ENCODE measurements at places on chromosomes 6 and 20.

DNA sequence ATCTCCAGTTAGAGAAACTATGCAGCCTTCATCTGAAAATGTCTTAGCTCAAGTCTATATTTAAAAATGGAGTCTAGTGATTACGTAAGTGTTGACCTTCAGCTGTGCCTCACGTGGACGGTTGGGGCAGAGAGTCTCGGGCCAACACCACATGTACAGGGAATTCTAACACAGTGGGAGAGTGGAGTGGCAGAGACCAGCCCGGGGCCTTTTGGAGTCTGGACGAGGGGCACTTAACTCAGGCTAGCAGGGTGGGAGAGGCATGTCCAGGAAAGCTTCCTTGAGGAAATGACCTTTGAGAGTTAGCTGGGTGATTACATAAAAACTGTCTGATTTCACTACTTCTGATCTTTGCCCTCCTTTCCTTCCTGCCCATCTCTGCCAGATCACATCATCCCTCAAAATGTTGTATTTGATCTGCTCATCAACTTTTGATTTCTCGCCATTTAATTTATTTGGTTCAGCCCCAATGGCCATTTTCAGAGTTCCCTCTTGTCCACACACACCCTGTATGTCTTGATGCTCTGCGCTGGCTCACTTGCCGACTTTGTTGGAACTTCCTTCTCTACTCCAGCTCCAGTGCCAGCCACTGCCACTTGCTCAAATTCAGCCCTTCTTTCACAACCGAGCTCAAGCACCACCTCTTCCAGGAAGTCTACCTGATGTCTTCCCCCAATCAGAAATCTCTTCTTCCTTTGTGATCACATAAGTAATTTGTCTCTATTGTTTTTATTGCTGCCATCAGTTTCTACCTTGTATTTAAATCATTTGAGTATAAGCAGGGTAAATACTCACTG is 2.6 kb downstream of the ARMC2 start:
- no peak for DNase-seq

GRCh38 chr6:113318575-113318917 is 538.6 kb upstream of the MARCKS start:
- no peak for DNase-seq

- no peak for DNase-seq
Observed at GRCh38 chr6:35195120-35195780, 18.5 kb upstream of the SCUBE3 start.

GRCh38 chr6:57221191-57221935 is 744 bp downstream of the RAB23 start:
- DNase-seq, result no peak

DNA sequence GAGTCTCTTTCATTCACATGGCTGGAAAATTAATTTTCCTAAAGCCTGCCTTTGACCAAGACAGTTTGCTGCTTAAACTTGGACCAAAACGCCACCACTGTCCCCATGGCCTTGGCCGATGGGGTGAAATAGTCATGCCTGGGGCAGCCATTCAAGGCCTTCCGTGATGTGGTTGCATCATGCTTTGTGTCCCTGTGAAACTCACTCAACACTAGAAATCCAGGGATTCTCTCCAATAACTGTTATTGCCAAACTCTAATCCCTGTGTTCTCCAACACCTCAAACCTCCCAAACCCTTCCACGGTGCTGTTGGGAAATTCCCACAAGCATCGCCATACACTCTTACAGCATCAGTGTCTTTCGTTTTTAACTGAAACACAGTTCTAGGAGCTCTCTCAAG is 1.4 kb upstream of the TXNDC5 start:
- no peak for DNase-seq

DNA sequence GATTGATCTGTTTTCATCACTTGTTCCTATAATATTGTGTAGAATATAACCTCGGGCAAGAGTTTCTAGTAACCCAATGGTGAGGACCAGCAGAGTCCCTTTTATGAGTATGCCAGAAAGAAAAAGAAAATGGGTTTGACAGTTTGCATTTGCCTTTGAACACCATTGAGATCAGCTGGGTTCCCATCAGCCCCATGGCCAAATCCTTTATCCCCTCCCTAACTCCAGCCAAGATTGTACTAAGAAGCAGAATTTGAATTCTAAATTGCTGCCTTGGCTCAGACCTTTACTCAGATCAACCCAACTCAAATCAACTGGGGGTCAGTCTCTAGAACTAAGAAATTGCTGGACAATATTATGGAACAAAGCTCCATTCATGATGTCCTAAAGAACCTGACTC is 187.4 kb downstream of the TBC1D7 start:
- DNase-seq, result no peak

- DNase-seq, result no peak
Observed at GRCh38 chr6:48423640-48424365, 312.8 kb upstream of the PTCHD4 start.

DNA sequence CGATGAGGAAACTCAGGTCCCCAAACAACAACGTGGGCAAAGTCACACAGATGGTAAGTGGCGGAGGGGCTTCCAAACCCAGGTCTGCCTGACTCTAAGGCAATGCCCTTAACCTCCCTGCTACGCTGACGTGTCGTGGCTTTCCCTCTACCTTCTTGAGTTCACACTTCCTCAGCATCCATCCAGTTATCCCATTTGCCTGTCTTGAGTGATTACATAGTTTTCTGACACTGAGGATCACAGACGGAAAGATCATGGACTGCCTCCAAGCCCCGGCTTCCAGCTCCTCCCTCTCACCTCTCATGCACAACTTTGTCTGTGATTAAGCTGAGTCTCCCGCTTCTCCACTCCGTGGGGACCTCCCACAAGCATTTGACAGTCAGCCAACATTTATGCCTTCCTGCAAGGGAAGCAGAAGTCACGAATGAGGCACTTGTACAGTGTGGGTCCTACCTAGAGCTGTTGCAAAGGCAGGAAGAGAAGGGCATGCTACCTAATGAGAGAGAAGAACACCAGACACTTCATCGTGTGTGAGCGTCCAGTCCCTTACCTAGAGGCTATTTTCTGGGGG is 33.8 kb downstream of the TBC1D7 start:
- DNase-seq, result no peak

- no peak for DNase-seq
Observed at GRCh38 chr6:379410-380181, 12.0 kb upstream of the IRF4 start.

DNA sequence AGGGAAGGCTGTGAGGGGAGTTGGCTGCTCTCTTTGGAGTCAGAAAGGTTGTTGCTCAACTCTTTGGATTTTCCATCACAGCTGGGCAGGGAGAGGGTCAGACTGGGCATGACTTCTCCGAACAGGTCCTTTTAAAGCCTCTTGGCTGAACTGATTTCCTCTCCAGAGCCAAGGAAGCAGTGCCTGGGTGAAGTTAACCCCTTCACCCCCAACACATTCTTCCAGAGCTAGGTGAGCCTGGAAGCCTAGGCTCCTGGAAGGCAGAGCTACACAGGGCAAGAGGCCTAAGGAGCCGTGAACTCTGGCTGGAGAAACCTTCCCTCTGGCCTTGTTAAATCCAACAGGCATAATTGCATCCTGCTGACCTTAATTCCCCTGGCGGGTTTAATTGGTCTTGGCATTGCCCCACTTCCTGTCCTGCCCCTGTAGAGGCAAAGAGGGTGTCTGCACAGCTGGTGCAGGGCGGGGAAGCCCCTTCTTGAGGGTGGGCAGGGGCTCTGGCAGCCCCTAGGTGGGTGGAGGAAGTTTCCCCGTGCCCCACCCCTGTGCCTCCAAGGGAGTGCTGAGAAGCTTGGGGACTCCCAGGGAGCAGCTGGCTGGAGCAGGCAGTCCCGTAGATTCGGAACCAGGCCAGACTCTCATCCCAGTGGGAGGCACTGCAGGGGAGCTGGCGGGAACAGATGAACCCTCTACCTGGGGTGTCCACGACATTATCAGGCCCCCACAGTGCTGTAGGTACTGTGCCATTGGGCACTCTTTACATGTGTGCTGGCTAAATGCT is 3.6 kb upstream of the MYLK2 start:
- DNase-seq, result no peak

DNA sequence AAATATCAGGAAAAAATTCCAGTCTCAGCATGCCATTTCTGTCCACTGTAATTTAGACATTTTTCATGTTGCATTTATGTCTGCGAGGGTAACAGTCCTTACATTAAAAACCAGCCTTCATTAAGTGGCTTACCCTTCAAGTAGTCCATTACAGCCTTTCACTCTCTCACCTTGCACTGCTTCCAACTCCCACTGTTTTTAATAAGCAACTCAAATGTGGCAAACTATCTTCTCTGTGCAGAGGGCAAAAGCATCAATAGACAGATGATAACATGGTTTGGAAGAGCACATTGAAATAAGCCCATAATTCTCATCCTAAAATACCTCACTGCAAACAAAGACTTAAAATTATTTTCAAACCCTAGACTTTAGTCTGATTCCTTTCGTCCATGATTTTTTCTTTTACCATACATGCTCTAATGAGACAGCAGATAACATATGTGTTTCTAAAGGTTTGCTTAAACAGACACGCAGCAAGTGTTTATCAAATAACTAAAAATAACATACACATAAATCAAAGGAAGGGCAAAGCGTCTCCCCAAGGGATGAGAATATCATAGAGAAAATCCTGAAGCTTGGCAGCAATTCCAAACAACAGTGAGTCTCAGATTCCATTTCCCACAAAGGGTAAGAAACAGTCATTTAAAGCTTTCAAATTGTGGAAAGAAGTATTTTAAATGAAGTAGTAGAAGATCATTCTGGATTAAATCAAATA is 130.4 kb downstream of the PTPRK start:
- no peak for DNase-seq

- DNase-seq, result peak; percentile 71
Observed at GRCh38 chr6:33430991-33431879, 11.4 kb downstream of the SYNGAP1 start.

GRCh38 chr6:24932832-24933231 is 2.9 kb downstream of the RIPOR2 start:
- DNase-seq, result no peak

DNA sequence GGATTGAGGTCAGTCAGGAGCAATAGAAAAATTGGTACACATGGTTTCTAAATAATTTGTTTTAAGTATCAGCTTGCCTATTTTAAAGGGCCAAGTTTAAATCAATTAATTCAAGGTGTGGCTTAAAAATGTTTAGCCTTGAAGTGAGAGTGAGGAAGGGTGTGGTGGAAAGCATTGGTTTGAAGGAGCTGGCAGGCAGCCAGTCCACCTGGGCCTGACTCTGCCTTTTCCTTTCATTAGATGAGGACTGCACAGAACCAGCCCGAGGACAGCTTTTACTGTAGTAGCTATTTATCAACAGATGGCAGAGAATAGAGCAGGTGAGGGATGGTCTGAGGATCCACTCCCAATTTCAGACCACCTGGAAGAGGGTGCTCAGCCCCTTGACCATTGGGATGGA is 42.4 kb downstream of the DHX35 start:
- DNase-seq, result no peak

DNA sequence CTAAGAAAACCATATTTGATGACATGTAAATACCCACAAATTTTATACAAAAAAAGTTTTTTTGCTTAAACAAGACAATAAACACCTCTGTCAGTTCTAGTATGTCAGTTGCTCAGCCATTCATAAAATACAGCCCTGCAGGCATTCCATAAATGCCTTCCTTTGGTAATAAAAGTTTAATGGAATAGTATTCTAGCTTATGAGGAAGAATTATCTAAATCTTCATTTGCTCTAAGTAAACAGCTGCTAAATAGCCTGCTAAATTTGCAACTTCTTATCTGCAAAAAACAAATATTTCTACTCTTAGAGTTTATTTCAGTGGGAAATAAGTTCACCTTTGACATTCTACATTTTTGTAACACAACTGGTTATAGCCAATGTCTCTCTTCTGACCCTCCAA is 108.8 kb downstream of the SMLR1 start:
- no peak for DNase-seq

DNA sequence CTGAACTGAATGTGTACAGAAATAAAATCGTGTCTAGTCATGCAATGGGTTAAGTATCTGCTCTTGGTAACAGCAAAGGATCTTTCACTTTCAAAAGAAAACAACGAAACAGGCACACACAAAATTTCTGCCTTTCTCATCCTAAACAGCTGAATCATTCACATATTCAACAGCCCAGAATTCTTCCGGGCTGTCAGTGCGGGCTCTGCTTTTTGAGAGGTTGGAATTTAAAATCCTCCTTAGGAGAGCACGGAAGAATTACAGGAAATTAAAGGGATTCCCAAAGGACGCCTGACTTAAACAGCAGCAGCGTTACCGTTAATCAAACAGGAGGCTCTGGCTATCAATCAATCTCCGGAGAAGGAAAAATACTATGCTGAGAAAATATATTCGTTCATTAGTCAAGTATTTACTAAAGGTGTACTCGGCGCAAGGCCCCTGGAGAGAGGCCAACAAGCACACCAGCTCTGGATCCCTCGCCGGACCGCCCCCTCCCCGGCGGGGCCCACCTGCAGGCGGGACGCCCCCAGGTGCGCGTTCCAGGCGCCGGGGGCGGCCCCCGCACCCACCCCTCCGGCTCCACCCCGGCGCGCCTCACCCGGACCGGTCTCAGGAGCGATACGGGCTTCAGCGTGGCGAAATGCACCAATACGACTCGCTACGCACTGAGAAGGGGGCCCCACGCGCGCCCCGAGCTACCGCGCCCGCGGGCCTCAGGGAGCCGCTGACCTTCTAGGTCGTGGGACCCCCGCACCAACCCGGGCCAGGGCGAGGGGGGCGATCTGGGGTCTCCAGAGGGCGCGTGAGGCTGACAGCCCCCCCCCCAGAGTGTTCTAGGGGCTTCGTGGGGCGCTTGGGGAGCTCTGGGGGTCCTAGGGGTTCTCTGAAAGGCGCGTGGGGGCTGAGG is 1.0 kb downstream of the NAPB start:
- DNase-seq, result no peak

- DNase-seq, result no peak
Observed at GRCh38 chr6:128057946-128058345, 157.1 kb upstream of the THEMIS start.

DNA sequence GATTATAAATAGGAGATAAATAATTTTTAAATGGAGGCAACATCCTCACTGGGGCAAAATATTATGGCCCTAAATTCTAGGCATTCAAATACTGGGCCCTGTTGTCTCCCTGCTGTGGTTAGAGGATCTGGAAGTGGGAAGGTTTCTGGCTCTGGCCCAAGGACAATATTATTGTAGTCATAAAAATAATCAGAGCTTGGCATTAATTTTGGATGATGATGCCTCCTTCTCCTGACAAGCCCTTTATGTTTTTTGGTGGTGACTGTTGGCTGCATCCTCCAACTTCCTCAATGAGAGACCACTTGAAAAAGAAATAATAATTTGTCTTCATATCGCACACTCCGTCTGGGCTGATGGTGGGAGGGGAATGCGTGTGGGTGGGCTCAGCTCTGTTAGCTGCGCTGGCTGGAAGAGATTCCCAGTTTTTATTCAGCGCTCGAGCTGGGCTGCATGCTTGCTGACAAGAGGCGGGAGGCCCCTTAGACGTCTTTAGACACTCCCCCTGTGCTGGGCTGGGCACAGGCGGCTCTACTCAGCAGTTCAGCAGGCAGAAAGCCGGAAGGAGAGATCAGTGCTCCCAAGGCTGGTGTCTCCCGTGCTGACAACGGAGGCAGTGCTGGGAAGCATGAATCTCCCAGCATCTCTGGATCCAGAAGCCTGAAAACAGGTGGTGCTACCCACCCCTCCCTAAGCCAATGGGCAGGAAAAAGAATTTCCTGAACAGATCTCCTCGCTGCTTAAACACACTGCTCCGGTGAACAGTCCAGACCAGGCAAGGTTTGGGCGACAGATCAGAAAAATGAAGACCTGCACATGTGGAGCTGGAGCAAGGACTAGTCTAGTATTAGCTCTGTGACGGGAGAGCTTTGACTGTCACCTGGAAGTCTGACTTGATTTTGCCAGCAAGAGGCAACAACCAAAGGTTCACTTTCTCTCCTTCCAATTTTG is 97.7 kb downstream of the SYCP2 start:
- no peak for DNase-seq
